ENCODE measurements at places on chromosomes 12 and 14.

DNA sequence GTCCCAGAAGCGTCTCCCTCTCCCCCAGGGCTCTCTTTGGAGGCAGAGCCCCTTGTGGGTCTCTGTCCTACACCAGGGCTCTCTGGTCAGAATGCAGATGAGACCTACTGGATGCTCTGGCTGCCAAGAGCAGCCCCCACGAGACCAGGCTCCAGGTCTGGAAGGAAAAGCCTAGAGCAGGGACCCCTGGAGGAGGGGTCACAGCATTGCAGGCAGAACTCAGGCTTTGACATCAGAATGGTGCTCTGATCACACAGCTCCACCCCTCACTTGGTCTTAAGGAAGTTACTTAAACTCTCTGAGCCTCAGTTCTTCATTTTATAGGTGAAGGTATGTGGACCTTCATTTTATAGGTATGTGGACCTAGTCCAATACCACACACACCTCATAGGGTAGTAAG, 83.1 kb downstream of the ARL6IP4 start:
- DNase-seq: no peak

DNA sequence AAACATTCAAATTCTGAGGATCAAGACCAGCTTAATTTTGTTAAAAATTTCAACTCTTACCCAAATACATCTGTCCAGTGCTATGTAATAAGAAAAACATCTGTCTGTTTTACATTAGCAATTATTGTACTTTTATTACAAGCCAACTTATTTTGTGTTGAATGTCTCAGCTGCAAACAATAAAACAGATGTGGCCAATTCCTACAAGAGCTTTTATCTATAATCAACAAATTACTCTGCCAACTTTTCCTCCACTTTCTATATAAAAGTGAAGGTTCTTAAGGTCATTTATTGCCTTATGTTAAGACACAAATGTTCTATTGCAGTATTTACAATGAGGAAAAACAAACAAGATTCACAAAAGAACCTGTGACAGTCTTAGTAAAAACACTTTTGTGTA, 72.7 kb downstream of the NOVA1 start:
- no peak for DNase-seq

GRCh38 chr12:14239935-14240872, 125.3 kb upstream of the ATF7IP start:
- DNase-seq: no peak

DNA sequence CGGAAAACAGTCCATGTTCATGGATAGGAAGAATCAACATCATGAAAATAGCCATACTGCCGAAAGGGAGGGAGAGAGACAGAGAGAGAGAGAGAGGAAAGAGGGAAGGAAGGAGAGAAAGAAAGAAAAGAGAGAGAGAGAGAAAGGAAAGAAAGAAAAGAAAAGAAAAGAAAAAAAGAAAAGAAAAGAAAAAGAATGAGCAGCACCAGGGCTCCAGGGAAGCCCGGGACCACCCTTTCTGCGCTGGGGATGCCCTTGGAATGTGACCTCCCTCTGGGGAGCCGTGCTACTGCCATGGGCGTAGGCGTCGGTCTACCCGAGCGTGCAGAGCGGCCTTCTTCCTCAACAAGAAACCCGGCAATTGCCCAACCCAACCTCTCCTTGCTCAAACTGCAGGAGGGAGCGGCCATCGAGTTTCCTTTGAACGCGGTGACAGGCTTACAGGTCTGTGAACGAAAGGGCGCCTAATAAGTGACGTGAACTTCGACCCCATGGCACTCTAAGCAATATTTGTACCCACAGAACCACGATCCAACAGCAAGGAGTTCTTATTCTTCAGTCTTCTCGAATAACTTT, 16.9 kb downstream of the OR6S1 start:
- no peak for DNase-seq

DNA sequence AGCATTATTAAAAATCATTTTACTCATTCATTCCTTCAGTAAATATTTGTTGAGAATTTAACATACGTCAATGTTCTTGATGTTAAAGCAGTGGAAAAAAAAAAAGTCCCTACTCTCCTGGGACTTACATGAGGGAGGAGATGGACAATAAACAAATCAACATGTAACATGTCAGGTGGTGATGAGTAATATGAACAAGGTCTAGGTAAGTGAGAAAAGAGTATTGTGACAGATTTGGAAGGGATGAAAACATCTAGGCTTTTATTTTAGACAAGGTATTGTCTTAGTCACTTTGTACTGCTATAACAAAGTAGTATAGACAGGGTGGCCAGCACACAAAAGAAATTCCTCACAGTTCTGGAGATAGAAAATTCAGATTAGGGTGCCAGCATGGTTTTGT, 167.2 kb downstream of the FSCB start:
- DNase-seq: no peak

DNA sequence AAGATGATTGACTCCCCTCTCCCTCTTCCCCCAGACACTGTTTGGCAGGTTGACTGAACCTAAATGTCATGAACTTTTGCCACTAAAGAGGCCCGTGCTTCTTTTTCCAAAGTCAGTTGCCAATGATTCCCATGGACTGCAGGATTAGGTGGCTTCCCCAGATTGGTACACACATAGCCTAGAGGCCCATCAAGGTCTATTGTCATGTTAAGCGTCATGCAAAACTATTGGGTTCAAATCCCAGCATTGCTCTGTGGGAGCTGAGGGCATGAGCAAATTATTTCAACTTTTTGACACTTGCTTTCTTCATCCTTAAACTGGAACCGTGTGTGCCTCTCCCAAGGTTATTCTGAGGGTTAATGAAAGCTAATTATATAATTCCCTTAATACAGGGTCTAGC, 430.2 kb upstream of the TBX3 start:
- DNase-seq: no peak

DNA sequence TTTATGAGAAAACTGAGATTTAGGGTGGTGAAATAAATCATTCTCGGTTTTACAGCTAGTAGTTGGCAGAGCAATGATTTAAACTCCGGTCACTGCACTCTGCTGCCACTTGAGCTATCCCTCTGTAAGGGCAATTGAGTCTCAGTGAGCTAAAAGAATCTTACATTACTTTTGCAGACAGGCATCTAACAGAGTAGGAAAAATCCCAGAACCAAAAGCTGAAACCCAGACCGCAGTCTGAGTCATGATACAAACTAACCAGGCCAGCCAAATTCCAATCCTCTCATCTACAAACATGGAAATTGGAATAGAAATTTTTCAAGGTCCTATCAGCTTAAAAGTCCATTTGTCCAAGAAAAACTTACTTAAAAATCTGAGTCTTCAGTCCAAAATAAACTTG, 73.7 kb downstream of the ANKS1B start:
- DNase-seq: peak; percentile 23

GRCh38 chr12:27000961-27001360, 13.2 kb downstream of the TM7SF3 start:
- no peak for DNase-seq

- no peak for DNase-seq
Measured at GRCh38 chr14:38512236-38512635, 256.3 kb upstream of the CLEC14A start.

DNA sequence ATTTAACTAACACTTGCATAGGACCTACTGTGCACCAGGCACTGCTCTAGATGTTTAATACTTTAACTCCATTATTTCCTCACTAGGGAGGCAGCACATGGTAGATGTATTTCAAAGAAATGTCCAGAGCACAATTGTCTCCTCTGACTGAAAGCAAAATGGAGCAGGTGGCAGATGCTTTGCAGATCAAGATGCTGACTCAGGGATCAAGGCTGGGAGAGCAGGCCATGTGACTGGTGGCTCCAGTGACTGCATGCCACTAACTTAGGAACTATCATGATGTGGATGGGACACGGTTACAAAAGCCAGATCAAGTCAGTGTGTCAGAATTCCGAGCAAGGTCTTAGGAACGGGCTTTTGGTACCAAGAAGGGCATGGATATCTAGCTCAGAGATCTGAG, 28.2 kb downstream of the SERPINA11 start:
- DNase-seq: no peak

DNA sequence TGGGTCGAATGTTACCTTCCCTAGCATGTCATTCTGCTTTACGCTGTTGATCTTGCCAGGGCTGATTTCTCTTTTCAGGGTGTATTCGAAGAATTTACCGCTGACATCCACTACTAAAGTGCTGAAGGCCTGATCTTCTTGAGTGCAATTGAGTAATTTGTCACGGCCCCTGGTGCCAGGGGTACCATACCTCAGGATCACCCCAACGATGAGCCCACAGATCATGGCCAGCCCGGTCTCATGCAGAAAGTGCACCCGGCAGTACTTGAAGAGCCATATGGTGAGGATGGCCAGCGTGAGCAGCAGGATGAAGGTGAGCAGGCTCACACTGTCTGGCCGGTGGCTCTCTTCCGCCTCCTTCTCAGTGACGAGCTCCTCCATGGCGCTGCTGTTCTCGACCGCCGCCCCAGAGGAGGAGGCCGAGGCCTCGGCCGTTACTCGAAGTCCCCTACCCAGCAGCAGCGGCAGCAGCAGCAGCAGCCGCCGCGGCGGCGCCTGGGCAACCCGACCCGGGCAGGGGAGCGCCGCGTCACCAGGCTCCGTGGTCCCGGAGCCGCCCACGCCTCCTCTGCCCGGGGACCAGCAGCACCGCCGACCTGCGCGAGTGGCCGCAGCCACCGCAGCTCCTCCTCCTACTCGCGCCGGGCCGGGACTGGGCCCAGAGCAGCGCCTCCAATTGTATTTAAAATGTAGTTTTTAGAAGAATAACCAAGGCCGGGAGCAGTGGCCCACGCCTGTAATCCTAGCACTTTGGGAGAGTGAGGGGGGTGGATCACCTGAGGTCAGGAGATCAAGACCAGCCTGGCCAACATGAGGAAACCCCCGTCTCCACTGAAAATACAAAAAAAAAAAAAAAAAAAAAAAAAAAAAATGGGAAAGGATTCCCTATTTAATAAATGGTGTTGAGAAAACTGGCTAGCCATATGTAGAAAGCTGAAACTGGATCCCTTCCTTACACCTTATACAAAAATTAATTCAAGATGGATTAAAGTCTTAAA, 58.5 kb upstream of the TMPO start:
- no peak for DNase-seq

Data from skeletal muscle cell (primary cell).